Fibroblast of villous mesenchyme (primary cell): ENCODE measurements at places on chromosomes 1 and 21. TPM values are rescaled to one million over a fixed set of nuclear protein-coding genes. Genes with fewer than 3 reads are reported as not detected.

UMODL1 gene
- under 0.01 TPM in 1 of 2 replicates, not detected in the other for total RNA-seq

PLEKHA6 gene
- 2.9 and 3.9 TPM in 2 replicates for total RNA-seq

OPRD1 gene
- total RNA-seq: under 0.01 TPM in 1 of 2 replicates, not detected in the other

KAZN gene
- 8.6 and 10.6 TPM in 2 replicates for total RNA-seq

FOXO6 gene
- not detected in 2 replicates for total RNA-seq

SPRR1B gene
- total RNA-seq: not detected in 2 replicates

FCRL5 gene
- not detected in 2 replicates for total RNA-seq

TMEM54 gene
- 9.9 and 17.4 TPM in 2 replicates for total RNA-seq

BGLAP gene
- not detected in 2 replicates for total RNA-seq

MCOLN3 gene
- total RNA-seq: 0.86 and 0.97 TPM in 2 replicates

SPATA1 gene
- total RNA-seq: 0.43 and 0.97 TPM in 2 replicates

PCSK9 gene
- total RNA-seq: 2.6 and 9.1 TPM in 2 replicates

LEPR gene
- total RNA-seq: 47.7 and 92.8 TPM in 2 replicates

FAM167B gene
- 0.97 and 5.2 TPM in 2 replicates for total RNA-seq

PRKACB gene
- total RNA-seq: 26.7 and 31.5 TPM in 2 replicates

IFNAR1 gene
- total RNA-seq: 12.9 and 19.0 TPM in 2 replicates

MYOM3 gene
- total RNA-seq: under 0.01 TPM in 1 of 2 replicates, not detected in the other

CYP4X1 gene
- total RNA-seq: not detected in 2 replicates

GLRX2 gene
- total RNA-seq: 5.8 and 7.8 TPM in 2 replicates

FCRL1 gene
- not detected in 2 replicates for total RNA-seq
